ENCODE measurements at places on chromosomes 2 and 18. TPM values are rescaled to one million over a fixed set of nuclear protein-coding genes. Genes with fewer than 3 reads are reported as not detected.

DNA sequence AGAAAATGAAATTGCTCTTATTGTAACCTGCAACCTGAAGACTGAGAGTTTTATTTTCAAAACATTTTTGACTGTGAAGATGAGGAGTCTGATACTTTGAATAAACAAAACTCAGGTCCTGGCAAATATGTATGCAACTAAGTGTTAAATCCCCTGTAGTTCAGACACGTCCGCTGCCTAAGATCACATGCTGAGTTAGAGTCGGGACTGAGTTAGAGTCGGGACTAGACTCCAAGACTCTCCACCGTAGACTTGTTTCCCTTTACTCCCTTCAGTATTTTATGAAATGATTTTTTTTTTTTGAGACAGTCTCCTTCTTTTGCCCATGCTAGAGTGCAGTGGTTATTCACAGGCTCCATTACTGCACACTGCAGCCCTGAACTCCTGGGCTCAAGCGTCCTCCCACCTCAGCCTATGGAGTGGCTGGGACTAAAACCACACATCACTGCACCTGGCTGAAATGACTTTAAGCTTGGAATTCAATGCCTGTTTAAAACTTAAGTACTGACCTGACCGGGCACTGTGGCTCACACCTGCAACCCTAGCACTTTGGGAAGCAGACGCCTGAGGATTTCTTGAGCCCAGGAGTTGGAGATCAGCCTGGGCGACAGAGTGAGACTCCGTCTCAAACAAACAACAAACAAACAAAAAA lies 28.0 kb upstream of the PMAIP1 start:
- H3K27ac ChIP-seq: no peak overlapping the region
- H3K36me3 ChIP-seq: no peaks in the 10 kb centered on the region
- H3K4me3 ChIP-seq: no peak overlapping the region
- DNase-seq: no peak
- H3K4me1 ChIP-seq: peaks cover 35% of the 10 kb centered on the region

CREG2 gene
- not detected for total RNA-seq

DNA sequence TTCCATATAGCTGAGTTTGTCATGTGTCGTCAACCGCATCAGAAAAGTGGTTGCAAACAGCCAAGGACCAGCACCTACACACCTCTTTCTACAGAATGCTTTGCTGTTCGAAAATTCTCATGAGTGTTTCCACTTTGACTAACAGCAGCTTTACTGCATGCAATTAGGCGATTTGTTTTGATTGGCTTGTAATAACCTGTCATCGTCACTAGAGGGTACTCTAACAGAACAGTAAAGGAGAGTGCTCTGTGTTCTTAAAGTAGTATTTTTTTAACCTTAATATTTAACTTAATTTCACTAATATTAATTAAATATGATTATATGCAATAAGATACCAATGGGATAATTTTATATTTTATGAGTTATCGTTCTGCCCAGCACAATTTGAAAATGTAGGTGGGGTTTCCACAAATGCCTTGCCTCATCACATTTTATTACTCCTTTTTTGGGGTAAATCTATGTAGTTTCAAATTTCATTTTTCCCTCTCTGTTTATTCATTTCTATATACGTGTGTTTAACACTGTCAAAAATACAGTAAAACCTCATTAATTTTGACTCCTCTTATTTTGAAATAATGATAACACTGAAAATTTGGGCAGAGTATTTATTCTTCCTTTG lies 502.2 kb downstream of the NRXN1 start:
- DNase-seq: no peak
- H3K27me3 ChIP-seq: no peaks in the 10 kb centered on the region
- H3K36me3 ChIP-seq: no peaks in the 10 kb centered on the region
- H3K4me3 ChIP-seq: no peak overlapping the region
- no peaks in the 10 kb centered on the region for H3K4me1 ChIP-seq
- H3K27ac ChIP-seq: no peak overlapping the region

PMS1 gene
- total RNA-seq: 54.4 TPM

DNA sequence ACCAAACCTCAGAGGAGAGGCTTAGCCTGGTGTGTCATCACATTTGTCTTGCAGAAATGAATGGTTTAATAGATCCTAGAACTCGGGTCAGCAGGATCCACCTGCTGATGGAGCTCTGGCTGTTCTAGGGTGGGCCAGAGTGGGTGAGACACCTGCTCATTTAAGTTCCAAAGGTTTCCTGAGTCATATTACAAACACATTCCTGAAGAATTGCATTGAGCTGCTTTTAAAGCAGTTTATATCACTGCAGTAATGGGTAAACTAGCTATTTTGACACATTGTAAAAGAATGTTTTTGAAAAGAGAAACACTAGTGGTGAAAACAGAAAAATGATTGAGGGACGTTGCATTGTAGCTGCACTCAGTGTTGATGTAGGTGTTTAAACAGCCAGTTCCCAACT lies 175.3 kb upstream of the TCF4 start:
- no peaks in the 10 kb centered on the region for H3K36me3 ChIP-seq
- no peak for DNase-seq
- H3K27me3 ChIP-seq: no peaks in the 10 kb centered on the region
- H3K4me1 ChIP-seq: no peaks in the 10 kb centered on the region
- H3K27ac ChIP-seq: no peak overlapping the region

DNA sequence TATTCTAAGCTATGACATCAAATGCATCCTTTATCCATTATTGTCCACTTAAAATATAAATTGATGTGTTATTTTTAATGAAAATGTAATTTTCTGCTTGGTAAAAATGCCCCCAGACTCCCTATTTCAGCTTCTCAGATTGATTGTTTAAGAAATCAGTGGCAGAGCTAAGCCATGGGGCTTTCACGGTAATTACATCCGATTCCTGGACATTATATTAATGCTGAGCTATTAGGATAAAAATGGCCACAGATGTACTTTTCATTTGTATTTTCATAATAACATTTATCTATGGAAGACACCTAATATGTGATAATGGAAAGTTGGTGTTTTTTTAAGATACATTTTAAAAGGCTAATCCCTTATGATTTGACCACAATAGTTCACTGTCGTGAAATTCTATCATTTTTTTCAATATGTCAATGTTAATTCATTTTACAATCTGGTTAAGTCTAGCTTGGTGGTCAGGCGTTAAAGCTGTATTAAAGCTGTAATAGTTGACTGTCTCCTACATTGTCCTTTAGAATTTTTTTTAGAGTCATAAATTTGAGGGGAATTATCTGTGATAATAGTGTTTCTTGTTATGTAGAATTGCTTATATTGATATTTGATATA lies 229.0 kb upstream of the UBE2E3 start:
- no peak overlapping the region for H3K27ac ChIP-seq
- no peaks in the 10 kb centered on the region for H3K4me1 ChIP-seq

DNA sequence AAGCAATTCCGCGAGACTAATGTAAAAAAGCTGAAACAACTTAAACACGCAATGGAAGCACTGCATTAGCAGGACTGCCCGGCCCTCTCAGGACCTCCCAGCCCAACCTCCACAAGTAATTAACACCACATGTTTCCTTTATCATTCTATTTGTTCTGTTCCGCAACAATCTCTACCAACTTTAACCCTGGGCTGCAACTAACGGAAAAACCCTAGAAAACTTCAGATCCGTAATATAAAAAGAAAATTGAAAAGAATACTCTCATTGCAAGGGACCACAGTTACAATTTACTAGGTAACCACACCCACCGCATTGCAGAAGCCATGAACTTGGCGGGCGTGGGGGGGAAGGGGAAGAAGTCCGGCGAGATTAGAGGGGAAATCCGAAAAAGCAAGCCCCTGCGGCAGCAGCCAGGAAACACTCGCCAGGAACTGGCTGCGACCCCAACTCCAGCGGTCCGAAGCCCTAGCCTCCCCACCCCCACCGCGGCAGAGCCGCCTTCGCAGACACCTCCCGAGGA lies 1.2 kb downstream of the EPB41L3 start:
- no peaks in the 10 kb centered on the region for H3K36me3 ChIP-seq
- H3K27me3 ChIP-seq: peaks cover 42% of the 10 kb centered on the region
- peak overlapping the region; percentile 49 for H3K4me3 ChIP-seq
- no peaks in the 10 kb centered on the region for H3K4me1 ChIP-seq

GRCh38 chr2:171416009-171416926 lies 17.5 kb downstream of the METTL8 start:
- H3K27me3 ChIP-seq: no peaks in the 10 kb centered on the region
- no peak overlapping the region for H3K4me3 ChIP-seq
- H3K4me1 ChIP-seq: peaks cover 33% of the 10 kb centered on the region
- DNase-seq: peak; percentile 65
- H3K27ac ChIP-seq: peak overlapping the region; percentile 78
- peaks cover 6% of the 10 kb centered on the region for H3K36me3 ChIP-seq
